Lung (tissue), 17 donors: ENCODE measurements at places on chromosomes 6 and 20. TPM values are rescaled to one million over a fixed set of nuclear protein-coding genes. Genes with fewer than 3 reads are reported as not detected.

PACRG gene
- polyA plus RNA-seq, result 4.3 TPM

KCNQ2 gene
- polyA plus RNA-seq, result not detected

ARMC12 gene
- polyA plus RNA-seq, result 1.1 TPM

NRSN1 gene
- polyA plus RNA-seq, result not detected

CYP39A1 gene
- 3.6 TPM for polyA plus RNA-seq

FABP7 gene
- polyA plus RNA-seq, result not detected

ZBTB2 gene
- polyA plus RNA-seq, result 8.1 TPM

OTOR gene
- not detected for polyA plus RNA-seq

TSPO2 gene
- polyA plus RNA-seq, result 0.07 TPM

TBXT gene
- not detected for polyA plus RNA-seq

EFCAB8 gene
- 0.08 TPM for polyA plus RNA-seq

RIMS1 gene
- 0.14 TPM for polyA plus RNA-seq

C6orf47 gene
- 24.5 TPM for polyA plus RNA-seq

KHDC1L gene
- polyA plus RNA-seq, result not detected

CAGE1 gene
- not detected for polyA plus RNA-seq

WFDC12 gene
- polyA plus RNA-seq, result 5.9 TPM

PPARD gene
- polyA plus RNA-seq, result 22.7 TPM

PPP1R3G gene
- 0.29 TPM for polyA plus RNA-seq

RAET1G gene
- 0.32 TPM for polyA plus RNA-seq

ESR1 gene
- 0.31 TPM for polyA plus RNA-seq

ECT2L gene
- 2.1 TPM for polyA plus RNA-seq

KCNQ5 gene
- polyA plus RNA-seq, result 0.12 TPM

FOXF2 gene
- polyA plus RNA-seq, result 8.3 TPM

PRSS35 gene
- 0.53 TPM for polyA plus RNA-seq

ZNF334 gene
- polyA plus RNA-seq, result 3.7 TPM

NKAIN4 gene
- 0.10 TPM for polyA plus RNA-seq

STMND1 gene
- polyA plus RNA-seq, result 5.9 TPM

GPR6 gene
- not detected for polyA plus RNA-seq

EDN3 gene
- 0.38 TPM for polyA plus RNA-seq

SLC22A3 gene
- polyA plus RNA-seq, result 9.5 TPM

ARFGEF3 gene
- 7.6 TPM for polyA plus RNA-seq

NFS1 gene
- polyA plus RNA-seq, result 23.2 TPM

ALDH8A1 gene
- 0.30 TPM for polyA plus RNA-seq

GHRH gene
- not detected for polyA plus RNA-seq

OR2H2 gene
- not detected for polyA plus RNA-seq

CLPSL1 gene
- polyA plus RNA-seq, result not detected

NOX3 gene
- polyA plus RNA-seq, result not detected

E2F1 gene
- polyA plus RNA-seq, result 4.2 TPM

FAM50B gene
- 7.1 TPM for polyA plus RNA-seq

CCDC170 gene
- polyA plus RNA-seq, result 5.2 TPM

BPIFB2 gene
- polyA plus RNA-seq, result 0.89 TPM

CDH4 gene
- polyA plus RNA-seq, result 0.25 TPM

DDO gene
- polyA plus RNA-seq, result 2.2 TPM
